ENCODE measurements at places on chromosomes 1 and 21. TPM values are rescaled to one million over a fixed set of nuclear protein-coding genes. Genes with fewer than 3 reads are reported as not detected.

DNA sequence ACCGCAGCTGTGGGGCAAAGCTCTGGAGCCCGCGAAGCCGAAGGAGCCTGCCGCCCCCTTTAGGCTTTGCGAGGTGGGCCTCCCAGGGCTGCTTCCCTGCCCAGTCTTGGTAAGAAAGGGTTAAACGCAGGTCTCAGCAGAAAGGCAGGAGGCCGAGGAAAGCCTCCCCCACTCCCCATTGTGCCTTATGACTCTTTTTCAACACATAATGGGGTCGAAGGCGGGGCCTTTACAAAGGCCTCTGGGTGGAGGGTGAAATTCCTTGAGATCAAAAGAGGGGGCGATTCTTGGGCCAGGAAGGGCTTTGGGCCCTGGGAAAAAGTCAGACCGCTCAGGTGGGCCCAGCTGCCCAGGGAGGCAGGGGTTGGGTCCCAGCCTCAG is 880 bp downstream of the ALPL start:
- peak; percentile 84 for DNase-seq

Gene CYP4A11
- total RNA-seq = not detected

- no peak for DNase-seq
These were observed 32.3 kb downstream of the CHRM3 start for GRCh38 chr1:239418681-239419080.

DNA sequence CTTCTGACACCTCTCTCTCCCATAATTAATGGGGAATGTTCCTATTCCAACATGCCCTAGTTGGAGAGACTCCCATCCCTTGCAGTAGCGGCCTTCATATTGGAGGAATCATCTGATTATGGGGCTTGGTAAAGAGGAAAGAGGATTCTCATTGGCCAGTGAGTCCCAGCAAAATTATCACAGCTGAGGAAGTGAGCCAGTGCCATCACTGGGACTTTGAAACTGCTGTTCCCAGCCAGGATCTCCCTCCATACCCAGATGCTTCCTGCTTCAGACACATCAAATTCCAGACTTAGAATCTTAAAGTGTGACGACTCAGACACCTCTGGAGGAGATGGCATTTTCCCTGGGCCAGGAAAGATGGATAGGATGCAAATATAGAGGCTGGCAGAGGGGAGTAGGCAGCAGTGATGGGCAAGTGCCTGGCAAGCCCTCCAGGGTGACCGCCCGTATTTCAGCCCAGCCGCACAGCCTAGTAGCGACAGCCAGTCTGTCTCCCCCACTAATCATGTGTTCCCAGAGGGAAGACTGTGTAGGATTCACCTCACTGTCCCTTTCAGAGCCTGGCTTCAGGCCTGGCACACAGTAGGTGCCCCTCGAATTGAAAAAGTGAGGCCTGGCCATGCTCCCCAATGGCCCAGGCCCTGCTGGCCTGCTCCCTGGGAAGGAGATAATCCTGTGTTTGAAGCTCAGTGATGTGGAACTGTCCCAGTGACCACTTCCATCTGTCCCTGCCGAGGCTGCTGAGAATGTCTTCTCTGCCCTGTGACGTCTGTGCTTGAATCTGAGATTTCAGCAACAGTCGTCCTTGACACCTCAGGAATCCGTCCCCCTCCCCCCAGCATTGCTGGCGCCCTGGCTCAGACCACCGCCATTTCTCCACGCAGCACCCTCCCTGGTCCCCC is 41.2 kb upstream of the MAGOH start:
- no peak for DNase-seq

Gene LIPI
- not detected for total RNA-seq

- peak; percentile 99 for DNase-seq
These were observed at the start of gene TTF2 for GRCh38 chr1:117059678-117060440. Gene TTF2, plus strand, starts transcription at chr1:117060326. Its CDS starts 21 bp downstream, at chr1:117060347.

DNA sequence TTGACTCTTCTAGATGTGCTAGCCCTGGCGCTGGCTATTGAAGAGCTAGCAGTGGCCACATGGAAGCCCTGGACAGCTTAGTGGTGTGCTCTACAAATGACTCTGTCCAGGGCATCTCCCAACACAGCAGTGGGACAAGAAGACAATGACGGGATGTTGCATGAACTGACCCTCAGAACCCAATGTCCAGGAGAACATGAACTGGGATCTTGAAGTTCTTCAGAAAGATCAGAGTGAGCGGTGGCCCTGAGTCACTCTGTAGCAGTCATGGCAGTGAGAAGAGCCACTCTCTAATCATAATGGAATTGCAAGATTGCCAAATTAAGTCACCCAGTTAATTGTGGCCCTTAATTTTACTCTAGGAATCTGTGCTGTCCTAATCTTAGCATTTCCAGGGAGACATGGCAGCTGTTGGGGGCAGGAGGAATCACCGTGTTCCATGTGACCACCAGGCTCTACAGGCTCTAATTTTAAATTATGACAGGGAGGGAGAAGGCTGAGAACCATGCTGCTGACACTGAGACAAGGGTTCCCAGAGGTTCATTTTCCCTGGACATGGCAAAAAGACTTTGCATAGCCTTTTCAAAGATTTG is 10.2 kb upstream of the OBSCN start:
- DNase-seq = no peak

DNA sequence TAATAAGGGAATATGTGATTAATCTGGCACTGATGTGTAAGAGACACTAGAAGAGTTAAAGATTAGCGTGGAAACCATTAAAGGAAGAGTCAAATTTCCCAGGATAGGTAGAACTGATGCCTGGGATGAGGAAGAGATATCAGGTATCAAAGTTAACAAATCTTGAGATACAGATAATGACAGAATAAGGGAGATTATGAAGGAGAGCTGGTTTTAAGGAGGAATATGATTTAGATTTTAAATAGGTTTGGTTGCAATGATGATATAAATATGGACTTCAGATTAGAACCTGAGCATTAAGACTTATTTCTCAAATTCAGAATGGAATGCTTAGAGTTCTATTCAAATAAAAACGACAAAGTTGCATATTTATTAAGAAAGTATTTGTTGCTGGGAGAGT is 26.2 kb downstream of the MAGI3 start:
- DNase-seq = no peak

DNA sequence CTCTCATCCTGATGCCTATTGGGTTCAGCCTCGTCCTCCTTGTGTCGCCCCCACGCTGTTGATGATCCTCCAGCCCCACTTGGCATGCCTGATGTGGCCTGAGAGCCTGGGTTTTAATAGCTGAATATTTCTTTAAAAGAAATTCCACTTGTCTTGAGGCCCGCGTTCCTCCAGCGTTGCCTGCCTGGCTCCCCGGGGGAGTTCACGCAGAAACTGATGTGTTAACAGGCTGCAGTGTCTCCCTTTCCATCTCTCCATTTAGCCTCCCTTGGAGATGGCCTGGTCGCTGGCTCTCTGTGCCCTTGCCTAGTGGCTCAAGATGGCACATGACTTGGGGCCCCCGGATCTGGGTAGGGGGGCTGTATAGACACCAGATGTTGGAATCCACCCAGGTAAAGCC is 9.5 kb downstream of the ACTL8 start:
- no peak for DNase-seq

GRCh38 chr1:64328193-64328592 is 124.8 kb downstream of the UBE2U start:
- DNase-seq = no peak

DNA sequence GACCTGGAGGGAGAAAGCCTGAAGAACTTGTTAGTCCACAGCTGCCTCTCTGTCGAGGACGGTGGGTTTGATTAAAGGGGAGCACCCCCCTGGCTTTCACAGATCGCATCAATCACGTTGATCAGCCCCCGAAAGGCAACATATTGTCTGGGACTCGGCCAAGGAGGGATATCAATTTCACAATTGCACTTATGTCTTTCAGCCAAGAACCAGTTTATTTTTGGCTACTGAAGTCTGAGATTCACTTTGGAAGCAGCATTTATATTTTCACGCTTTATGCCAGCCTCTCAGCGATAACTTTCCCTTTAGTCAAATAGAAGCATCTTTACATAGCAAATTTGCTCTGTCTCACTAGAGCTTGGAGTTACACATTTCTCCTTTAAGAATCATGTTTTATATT is 253.2 kb upstream of the RRP15 start:
- no peak for DNase-seq

GRCh38 chr1:154501423-154502065 is 475 bp upstream of the TDRD10 start:
- DNase-seq = peak; percentile 36

GRCh38 chr21:42472521-42472920 is 23.5 kb downstream of the RSPH1 start:
- no peak for DNase-seq

Gene C8B
- total RNA-seq = not detected

Gene B3GALNT2
- 30.9 TPM for total RNA-seq

Gene CIART
- total RNA-seq = 15.6 TPM

GRCh38 chr1:70440642-70441391 is 29.7 kb downstream of the CTH start:
- DNase-seq = no peak

DNA sequence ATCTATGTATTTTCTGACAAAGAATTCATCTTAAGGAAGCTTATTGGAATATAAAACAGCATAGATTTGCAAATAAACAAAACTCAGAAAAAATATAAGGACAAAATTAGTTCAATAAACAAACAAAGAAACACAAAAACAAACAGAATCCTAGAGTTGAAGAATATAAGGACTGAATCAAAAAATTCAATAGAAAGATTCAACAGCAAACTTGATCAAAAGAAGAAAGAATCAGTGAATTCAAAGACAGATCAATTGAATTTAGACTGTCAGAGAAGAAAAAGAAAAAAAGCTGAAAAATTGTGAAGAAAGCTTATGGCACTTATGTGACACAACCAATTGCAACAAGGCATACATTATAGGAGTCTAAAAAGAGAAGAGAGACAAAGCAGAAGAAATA is 770.0 kb upstream of the RGS18 start:
- no peak for DNase-seq

Gene IGSF9
- 11.3 TPM for total RNA-seq

GRCh38 chr1:59481881-59482505 is 185.1 kb downstream of the FGGY start:
- DNase-seq = no peak

Gene IRF6
- 7.1 TPM for total RNA-seq

Gene NPPB
- total RNA-seq = not detected

DNA sequence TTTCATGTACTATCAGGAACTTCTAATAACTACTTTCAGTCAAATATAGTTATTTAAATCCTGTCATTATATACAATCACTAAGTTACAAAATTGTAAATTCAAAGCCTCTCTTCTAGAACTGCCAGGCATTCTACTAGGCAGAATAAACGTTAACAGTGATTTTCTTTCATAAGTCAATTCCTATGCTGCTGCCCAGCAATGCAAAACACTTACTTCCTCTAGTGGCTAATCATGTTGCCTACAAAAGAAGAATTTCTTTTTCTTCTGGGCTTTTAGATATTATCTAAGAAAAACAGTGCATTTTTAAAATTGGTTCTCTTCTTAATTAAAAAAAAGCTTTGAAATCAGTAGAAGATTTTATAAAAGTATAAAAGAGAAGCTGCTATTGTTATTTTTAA is 509.8 kb upstream of the ADAMTS5 start:
- no peak for DNase-seq

Gene FMN2
- total RNA-seq = 0.61 TPM

DNA sequence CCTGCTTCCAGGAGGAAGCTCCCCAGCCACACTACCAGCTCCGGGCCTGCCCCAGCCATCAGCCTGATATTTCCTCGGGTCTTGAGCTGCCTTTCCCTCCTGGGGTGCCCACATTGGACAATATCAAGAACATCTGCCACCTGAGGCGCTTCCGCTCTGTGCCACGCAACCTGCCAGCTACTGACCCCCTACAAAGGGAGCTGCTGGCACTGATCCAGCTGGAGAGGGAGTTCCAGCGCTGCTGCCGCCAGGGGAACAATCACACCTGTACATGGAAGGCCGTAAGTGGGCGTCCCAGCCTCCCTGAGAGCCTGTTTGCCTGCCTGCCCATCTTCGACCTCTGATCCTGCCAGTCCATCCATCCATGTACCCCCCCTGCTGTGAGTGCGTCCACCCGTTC is 3.6 kb downstream of the ECM1 start:
- no peak for DNase-seq

DNA sequence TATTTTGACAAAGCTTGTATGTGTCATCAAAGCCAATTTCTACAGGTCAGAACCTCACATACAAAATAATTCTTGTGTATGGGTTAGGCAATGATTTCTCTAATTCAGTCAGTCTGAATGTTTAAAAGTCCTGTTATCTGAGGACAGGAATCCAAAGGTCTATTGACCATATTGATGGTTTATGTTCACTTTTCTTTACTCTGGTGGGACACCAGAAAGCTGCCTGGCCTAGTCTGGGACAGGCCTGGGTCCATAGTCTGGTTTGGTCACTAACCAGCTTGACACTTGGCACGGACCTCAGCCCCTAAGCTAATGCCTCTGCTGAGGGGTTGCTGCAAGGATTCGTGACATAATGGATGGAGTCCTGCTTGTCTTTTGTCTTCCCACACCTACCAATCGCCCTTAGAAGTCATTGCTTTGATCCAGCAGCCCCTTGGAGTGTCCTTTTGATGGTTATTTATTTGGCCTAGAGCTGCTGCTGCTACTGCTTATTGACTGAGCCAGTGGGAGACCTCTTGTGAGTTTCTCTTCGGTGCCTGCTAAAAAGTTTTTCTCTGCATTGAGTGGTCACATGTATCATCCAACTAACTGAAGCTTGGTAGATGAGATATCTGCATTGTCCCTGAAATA is 15.7 kb downstream of the IFNAR2 start:
- DNase-seq = no peak

DNA sequence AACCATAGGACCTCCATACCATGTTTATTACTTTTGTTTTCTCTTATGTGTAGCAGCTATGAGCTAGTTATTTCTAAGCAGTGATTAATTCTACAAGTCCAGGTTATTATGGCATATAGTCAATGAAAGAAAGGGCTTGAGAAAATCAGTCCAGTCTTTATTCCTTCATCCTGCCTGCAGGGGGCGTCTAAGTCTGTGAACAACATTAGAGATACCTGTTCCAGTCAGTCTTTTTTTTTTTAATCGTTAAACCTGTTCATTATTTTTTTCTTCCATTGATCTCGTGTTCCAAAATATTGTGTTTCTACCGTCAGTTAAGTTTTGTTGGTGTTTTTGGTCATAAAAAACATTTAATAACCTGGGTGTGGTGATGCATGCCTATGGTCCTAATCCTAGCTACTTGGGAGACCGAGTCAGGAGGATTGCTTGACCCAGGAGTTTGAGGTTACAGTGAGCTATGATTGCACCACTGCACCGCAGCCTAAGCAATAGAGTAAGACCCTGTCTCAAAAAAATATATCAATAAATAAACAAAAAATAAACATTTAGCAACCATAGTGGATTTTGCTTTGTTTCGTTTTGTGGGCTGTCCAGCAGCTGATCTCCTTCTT is 29.4 kb upstream of the CD2 start:
- no peak for DNase-seq
